Cardiac muscle cell (in vitro differentiated cells and primary cell): ENCODE measurements at places on chromosomes 7 and 10.

DNA sequence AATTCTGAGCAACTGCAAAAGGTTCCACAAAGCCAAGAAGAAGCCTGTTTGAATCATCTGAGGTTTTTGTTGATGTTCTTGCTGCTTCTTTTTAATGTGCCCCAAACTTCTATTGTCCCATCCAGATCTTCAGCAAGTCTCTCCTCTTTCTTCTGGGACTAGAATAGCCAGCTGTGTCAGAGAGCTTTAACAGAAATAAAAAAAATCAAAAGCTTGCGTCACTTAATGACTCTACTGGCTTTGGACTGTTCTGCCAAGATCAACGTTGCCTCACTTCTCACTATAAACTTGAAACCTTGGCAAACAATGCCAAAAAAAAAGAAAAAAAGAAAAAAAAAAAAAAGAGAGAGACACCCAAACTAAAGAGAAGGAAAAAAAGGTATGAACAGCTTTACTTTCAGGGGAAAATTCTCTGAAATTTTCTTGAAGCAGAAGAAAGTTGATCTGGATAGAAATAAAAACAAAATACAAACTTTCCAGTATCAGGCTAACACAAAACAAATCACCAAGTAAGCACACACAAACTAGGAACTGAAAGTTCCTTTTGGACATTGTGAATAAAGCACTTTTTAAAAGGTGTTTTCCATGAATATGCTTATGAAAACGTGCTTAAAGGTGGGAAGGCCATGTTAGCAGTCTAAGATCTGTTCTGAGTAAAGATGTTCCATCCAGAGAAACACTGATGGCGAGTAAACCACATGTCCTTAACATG, 14.8 kb downstream of the USP54 start:
- DNase-seq = peak; percentile 93

GRCh38 chr7:106305732-106306131, 20.9 kb upstream of the NAMPT start:
- no peak for DNase-seq

GRCh38 chr10:67022099-67022498, 96.3 kb downstream of the LRRTM3 start:
- DNase-seq = no peak

DNA sequence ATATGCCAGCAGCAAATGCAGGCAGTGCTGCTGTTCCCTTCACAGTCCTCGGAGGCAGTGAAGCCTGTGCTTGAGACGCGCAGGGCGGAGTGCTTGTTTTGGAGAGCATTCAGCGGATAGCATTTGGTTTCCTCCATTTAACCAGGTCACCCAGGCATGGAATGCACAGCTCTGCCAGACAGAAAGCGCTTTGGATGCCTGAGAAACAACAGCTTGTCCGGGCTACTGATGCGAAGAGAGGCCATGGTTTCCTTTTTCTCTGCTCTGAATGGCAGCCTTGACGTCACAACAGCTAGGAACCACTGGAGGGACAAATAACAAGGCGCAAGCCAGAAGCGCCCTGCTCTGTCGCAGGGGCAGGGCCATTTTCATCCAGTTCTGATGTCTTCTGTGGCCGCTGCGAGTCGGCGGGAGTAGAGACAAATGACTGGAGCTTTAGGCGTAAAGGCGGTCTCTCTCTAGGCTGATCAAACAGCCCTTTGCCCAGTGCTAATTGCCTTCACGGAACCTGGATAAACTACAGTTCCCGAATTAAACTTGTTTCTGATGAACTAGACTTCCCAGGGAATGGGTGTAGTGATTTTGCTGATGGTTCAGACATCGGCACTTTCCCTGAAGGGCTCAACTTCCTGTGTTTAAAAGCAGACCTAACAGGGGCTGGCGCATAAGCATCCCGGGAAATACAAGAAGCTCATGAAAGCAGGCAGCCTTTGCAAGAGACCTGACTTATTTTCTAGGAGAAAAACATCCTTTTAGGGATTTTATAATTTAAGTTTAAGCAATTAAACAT, 187.6 kb upstream of the KLF14 start:
- DNase-seq = peak; percentile 16

DNA sequence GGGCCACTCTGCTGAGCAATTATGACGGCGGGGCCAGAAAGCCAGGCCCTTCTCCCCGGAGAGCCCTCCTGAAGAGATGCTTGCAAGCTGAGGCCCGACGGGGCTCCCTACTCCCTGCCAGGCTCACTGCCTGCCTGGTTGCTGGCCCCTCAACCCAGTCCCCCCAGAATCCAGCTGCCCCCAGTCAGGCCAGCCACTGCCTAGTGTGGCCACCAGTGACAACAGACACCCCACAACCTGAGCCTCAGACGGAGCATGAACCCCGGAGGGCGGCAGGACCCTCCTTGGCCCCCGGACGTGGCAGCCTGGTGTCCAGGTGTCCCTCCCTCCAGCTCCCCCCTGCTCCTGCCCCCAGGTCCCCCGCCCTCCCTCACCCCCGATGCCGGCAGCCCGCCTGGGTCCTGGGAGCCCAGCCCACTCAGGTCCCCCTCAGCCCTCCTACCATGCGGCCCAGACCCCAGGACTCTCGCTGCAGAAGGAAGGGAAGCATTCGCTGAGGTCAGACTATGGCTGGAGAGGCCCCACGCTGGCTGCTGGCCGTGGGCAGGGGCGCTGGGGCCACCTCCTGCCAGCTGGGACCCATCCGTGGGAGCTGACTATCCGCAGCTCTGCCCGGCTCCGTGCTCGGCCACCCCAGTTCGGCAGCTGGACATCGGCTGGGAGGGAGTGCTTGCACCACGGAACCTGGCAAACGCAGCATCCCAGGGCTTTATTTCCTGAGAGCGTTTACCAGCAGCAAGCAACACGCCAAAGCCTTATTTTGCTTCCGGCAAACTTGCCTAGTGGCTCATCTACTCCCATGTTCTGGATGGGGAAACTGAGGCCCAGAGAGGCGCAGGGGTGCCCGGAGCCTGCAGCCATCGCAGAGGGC, 89.8 kb downstream of the UNCX start:
- no peak for DNase-seq

DNA sequence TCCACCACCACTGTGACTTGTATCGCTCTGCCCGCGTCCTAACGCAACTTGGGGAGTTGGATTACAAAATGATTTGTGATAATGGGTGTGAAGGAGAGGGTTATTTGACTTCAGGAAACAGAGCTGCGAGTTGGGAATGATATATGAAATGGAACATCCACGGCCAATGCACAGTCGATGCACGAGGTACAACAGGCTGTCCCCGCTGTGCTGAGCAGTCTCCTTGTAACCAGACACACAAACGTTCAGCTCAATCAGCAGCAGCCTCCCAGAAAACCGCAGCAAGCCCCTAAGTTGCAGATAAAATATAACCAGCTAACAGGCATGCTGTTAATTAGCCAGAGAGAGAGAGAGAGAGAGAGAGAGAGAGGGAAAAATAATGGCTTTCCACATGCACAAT, 332.7 kb upstream of the MGMT start:
- no peak for DNase-seq

GRCh38 chr10:32680803-32681557, 235.0 kb downstream of the CCDC7 start:
- no peak for DNase-seq

- DNase-seq = no peak
These were observed 159.5 kb downstream of the RPS24 start for GRCh38 chr10:78193189-78193588.

GRCh38 chr7:125670926-125671572, 741.4 kb upstream of the POT1 start:
- DNase-seq = peak; percentile 41

- DNase-seq = no peak
These were observed 38.8 kb downstream of the GSDME start for GRCh38 chr7:24718431-24718831.

DNA sequence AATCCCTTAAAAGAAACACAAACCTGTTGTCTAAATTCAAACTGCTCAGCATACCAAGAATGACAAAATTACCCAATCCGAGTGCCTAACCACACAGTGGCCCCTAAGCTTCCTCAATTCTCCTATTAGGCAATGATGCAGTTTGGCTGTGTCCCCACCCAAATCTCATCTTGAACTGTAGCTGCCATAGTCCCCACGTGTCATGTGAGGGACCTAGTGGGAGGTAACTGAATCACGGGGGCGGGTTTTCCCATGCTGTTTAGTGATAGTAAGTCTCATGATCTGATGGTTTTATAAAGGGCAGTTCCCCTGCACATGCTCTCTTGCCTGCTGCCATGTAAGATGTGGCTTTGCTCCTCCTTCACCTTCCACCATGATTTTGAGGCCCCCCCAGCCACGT, 21.9 kb downstream of the PSAP start:
- no peak for DNase-seq

DNA sequence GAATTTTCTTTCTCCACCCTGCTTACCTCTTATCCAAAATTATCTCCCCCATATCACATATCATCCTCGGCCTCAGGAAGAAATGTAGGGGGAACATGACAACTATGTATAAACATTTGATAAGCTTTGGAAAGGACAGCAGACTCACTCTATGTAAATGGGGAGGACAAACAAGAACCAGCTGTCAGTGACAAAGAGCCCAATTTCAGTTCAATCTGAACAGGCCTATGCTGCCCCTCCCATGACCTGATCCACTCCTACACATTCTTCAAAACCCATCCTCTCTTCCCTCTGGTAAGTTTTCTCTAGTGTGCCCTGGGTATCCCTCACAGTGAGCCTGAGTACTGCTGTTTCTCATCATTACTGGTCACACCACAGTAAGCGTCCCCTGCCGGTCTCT, 20.8 kb downstream of the FZD9 start:
- no peak for DNase-seq

- no peak for DNase-seq
These were observed 72.8 kb upstream of the CUX1 start for GRCh38 chr7:101744588-101744987.

- DNase-seq = no peak
These were observed 38.1 kb downstream of the MKI67 start for GRCh38 chr10:128087884-128088709.

- DNase-seq = no peak
These were observed 7.1 kb downstream of the HECW1 start for GRCh38 chr7:43119371-43120075.

GRCh38 chr7:26861050-26861449, 3.3 kb downstream of the SKAP2 start:
- no peak for DNase-seq

DNA sequence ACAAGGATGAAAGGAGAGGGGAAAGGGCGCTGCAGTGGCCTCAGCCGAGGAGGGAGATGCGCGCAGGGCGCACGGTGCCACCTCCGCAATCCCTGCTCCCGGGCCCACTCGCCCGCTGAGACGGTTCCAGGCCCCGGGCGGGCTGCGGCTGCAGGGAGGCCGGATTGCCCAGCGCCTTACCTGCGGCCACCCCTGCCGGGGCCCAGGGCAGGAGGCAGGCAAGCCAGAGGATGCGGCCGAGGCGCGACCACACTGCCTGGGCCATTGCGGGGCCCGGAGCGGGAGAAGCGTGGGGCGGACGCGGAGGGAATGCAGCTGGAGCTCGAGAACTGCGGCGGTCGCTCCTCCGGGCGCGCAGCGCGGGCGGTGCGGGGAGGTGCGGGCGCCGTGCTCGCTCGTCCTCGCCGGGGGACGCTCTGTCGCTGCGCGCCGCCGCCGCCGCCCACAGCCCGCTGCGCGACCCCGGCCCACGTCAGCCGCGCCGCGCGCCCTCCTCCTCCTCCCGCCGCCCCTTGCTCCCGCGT, at the start of gene TMEM130:
Gene TMEM130, minus strand, starts transcription at position 418 of the 524 bp plus-strand sequence. Its CDS starts 153 bp downstream, at position 265.
- DNase-seq = no peak

GRCh38 chr7:46542076-46542475, 621.0 kb upstream of the IGFBP3 start:
- DNase-seq = no peak

GRCh38 chr10:86803156-86803555, 46.7 kb downstream of the BMPR1A start:
- peak; percentile 38 for DNase-seq

- DNase-seq = no peak
These were observed 2.1 kb downstream of the FAM170B start for GRCh38 chr10:49131507-49132361.

DNA sequence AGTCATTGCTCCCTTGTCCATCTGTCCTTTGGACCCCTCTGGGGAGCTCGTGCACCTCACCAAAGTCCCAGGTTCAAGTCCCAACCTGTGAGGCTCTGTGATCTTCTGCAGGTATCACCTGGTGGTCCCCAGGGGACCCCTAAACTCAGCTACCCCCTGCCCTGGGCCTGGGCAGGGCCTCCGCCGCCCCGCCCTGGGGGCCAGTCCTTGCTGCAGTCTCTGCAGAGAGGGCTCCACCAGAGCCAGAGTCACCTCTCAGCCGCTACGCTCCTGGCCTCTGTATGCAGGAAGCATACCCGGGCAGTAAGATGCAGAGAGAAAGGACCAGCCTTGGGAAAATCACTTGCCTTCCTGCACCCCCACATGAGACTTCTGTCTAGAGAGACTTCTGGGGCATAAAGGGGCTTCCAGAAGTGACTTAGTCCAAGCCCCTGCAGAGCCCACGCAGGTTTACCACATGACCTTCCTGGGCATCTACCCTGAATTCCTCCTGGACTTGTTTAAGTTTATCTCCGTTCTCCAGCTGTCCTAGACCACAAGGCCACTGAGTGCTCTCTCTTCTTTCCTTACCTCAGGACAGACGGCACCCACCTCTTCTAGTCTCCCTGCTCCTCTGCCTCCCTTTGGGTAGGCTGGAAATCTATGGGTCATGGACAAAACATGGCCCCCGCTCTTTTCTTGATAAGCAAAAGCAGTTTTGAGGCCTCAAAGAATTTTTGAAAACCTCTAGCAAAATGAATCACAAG, 21.2 kb downstream of the CALML5 start:
- no peak for DNase-seq

GRCh38 chr7:116859323-116859722, 3.1 kb upstream of the CAPZA2 start:
- no peak for DNase-seq

DNA sequence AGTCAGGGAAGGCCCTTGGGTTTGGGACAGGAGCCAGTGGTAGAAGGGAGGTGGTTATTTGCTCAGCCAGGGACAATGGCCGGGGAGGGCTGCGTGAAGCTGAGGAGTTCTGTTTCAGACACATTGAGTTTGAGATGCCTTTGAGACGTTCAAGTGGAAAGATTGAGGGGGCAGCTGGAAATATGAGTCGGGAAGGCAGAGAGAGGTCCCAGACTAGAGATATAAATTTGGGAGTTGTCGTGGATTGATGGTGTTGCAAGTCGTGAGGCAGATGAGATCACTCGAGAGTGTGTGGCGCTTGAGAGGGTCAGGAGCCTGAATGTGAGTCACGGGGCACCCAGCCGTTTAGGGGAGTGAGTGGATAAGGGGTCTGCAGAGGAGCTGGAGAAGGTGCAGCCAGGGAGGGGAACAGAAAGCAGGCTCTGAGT, 73.3 kb downstream of the ZMIZ1 start:
- DNase-seq = peak; percentile 69

GRCh38 chr7:134126596-134126965, 559 bp upstream of the LRGUK start:
- no peak for DNase-seq

- no peak for DNase-seq
These were observed 37.2 kb downstream of the ANKIB1 start for GRCh38 chr7:92282930-92283329.

DNA sequence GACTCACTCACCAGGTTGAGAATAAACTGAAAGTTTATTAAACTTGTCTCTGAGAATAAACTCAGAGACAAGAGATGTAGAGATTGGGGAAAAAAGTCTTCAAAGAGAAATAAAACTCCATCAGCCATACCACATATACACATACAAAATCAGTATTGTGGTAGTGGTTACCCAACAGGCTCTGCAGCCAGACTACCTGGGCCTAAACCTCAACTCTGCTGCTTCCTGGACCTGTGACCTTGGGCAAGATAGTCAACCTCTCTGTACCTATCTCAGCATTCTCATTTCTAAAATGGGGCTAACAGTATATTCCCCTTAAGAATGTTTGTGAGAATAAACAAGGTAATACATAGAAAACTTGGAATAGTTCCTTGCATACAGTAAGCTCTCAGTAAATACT, 15.3 kb downstream of the TPK1 start:
- DNase-seq = no peak
